ENCODE measurements at places on chromosomes 13 and 19.

DNA sequence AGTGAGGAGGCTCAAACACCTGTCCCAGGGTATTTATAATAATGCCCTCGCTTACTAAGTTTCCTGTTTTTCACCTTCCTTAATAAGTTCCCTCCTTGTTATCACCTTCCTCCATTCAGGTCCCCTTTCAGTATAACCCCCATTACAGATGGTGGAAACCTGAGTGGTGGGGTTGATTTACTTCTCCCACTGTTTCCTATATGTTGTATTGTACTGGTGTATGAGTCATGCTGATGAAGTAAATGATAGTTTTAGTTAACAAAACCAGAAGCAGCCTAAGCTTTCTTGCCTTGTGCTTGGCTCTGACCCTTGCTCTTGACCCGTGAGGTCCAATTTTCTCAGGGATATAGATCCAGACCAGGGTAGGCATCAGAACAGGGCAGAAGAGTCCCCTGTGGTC lies 22.3 kb upstream of the TNFSF11 start:
- no peak for DNase-seq

DNA sequence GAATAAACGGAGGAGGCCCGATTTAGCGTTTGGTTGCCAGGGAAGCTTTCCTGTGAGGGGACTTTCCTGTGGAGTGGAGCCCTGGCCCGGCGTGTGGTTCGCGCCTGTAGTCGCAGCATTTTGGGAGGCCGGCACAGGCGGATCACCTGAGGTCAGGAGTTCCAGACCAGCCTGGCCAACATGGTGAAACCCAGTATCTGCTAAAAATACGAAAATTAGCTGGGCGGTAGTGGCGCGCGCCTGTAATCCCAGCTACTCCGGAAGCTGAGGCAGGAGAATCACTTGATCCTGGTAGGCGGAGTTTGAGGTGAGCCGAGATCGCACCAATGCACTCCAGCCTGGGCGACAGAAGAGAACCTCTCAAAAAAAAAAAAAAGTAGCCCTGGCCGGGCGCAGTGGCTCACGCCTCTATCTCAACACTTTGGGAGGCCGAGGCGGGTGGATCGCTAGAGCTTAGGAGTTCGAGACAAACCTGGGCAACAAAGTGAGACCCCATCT lies 6.9 kb downstream of the KANK3 start:
- DNase-seq, result no peak

- no peak for DNase-seq
Observed at GRCh38 chr19:46372901-46373490, 26.1 kb downstream of the PPP5C start.

DNA sequence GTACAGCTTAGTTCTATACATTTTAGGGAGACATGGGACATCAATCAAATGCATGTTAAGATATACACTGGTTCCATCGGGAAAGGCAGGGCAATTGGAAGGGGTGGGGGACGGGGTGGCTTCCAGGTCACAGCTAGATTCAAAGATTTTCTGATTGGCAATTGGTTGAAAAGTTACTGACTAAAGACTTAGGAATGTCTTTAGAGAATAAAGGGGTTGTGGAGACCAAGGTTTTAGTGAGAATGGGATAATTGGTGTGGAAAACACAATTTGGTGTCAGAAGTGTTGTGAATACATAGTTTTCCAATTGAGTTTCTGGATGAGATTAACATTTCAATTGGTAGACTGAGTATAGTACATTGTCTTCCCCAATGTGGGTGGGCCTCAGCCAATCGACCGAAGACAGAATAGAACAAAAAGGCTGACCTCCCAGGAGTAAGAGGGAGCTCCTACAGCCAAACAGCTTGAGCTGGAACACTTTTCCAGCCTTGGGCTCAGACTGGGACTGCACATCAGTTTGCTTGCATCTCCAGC lies 988 bp upstream of the CCDC169 start:
- no peak for DNase-seq

DNA sequence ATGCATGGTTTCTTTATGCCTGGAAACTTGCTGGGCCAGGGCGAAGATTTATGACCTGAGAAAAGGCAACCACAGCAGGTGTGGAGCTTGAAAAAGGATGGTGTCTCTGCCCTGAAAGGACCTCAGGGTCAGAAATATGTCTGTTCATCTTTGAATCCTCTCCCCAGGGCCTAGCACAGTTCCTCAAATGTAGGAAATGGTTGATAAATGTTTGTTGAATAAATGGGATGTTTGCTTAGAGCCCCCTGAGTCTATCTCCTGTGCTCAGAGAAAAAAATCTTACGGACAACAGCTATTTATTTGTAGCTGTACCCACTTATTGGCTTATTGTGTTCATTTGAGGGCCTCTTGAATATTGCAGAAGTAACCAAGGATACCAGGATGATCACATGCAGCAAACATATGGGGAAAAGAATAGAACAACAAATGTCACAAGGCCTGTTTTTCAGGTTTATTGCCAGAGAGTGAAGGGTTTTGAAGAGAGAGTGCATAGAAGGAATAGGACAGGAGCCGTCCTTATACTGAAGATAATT lies 114.5 kb downstream of the KLF5 start:
- DNase-seq, result no peak

- DNase-seq, result no peak
Observed at GRCh38 chr13:100530671-100531213, 57.8 kb downstream of the GGACT start.

DNA sequence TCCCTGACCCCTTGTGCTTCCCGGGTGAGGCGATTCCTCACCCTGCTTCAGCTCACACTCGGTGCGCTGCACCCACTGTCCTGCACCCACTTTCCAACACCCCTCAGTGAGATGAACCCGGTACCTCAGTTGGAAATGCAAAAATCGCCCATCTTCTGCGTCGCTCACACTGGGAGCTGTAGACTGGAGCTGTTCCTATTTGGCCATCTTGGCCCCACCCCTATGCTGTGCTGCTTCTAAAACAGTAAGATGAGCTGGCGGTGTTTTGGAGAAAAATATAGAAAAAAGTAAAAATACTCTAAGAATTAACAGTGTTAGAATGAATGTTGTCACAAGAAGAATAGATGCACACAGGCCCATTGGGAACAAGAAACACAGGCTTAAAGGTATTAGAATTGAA lies 92.5 kb downstream of the ITGBL1 start:
- DNase-seq, result no peak

DNA sequence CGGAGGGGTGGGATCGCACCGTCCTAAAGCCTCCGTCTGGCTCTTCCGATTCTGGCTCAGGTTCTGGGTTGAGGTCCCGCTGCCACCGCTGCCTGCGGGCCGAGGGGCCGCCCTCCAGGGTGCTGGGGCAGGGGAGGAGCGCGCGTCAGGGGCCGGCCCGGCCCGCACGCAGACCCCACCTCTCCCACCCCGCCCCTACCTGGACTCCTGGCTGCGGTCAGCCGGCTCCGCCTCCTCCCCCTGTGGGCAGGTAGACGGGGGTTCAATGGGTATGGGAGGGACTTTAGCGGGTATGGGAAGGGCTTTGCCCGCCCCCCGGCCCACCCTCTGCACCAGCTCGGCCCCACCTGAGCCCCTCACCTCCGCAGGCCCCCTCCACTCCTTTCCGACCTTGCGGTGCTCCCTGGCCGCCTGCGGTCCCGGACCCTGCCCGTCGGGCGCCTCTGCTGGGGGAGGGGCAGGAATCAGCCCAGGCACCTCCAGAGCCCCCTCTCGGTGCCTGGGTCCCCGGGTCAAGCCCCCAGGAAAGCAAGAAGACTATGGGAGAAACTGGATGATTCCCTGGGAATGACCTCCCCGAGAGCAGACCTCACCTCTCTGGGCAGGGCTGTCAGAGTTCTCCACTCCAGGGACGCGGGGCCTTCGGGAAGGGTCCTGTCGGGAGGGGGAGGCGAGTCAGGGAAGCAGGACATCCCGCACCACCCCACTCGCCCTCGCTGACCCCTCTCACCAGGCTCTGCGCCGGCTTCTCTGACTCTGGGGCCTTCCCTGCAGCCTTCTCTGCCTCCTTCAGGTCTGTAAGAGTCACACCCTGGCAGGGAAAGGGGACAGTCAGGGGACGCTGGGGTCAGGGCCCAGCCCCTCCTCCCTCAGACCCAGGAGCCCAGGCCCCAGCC lies 17.0 kb downstream of the EPS8L1 start:
- no peak for DNase-seq

DNA sequence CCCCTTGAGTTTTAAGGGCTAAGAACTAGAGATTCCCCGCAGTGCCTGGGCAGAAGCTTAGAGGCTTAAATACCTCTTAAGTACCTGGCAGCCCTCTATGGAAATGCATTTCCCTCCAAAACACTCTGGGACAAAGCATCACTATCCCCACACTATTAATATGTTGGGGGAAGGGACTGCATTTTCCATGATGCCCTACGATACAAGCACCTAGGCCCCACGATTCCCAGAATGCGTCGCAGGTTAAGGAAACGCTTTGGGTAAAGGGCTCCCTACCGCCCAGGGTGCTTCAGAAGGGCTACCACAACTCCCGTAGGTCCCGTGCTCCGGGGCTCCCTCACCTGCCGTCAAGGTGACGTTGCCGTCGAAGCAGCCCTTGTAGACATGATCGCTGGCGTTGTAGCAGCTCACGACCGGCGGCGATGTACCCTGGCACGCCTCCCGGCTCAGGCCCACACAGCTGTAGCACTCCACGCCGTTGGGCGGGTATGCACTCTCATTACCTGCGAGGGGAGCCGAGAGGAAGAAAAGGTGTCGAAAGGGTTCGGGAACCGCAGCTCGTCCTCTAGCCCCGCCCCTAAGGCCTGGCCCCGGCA lies 2.5 kb downstream of the LYPD3 start:
- DNase-seq, result no peak

- no peak for DNase-seq
Observed at GRCh38 chr13:94607939-94608338, 6.3 kb downstream of the GPR180 start.

DNA sequence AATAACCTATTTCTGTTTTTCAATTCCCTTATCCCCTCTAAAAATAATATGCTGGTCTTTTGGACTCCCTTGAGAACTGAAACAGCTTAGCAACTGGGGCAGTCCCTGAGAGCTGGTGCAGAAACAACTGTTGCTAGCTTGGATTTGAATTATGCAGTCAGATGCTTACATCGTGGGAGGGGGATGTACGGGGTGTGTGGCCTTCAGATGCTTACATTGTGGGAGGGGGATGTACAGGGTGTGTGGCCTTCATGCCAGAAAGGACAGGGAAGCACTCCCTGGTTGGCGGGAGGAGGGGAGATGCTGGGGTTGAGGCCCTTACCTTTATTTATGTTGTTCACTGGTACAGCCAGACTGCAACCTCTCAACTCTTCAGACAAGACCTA lies 25.6 kb downstream of the LRCH1 start:
- DNase-seq, result no peak

DNA sequence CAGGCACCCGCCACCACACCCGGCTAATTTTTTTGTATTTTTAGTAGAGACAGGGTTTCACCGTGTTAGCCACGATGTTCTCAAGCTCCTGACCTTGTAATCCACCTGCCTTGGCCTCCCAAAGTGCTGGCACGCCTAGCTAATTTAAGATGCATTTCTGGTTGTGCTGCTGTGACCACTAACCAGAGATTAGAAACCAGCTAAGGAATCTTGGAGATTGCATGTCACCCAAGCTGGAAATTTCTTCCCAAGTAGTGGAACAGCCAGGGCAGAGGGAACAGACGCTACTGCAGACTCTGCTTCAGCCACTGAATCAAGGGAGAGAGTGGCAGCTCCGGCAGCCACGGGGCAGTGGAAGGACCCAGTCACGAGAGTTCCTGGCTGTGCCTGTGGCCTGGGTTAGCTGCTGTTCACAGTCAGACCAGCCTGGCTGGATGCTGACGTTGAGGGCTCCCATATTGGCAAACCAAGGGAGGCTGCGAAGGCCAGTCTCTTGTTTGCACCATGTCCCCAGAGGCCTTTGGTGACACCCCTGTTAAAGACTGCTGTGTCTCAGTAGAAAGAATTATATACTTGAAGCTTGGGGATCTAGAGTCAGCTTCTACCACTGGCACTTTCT lies 7.9 kb downstream of the TPM4 start:
- no peak for DNase-seq

- no peak for DNase-seq
Observed at GRCh38 chr13:20489185-20489820, 36.4 kb downstream of the CRYL1 start.

DNA sequence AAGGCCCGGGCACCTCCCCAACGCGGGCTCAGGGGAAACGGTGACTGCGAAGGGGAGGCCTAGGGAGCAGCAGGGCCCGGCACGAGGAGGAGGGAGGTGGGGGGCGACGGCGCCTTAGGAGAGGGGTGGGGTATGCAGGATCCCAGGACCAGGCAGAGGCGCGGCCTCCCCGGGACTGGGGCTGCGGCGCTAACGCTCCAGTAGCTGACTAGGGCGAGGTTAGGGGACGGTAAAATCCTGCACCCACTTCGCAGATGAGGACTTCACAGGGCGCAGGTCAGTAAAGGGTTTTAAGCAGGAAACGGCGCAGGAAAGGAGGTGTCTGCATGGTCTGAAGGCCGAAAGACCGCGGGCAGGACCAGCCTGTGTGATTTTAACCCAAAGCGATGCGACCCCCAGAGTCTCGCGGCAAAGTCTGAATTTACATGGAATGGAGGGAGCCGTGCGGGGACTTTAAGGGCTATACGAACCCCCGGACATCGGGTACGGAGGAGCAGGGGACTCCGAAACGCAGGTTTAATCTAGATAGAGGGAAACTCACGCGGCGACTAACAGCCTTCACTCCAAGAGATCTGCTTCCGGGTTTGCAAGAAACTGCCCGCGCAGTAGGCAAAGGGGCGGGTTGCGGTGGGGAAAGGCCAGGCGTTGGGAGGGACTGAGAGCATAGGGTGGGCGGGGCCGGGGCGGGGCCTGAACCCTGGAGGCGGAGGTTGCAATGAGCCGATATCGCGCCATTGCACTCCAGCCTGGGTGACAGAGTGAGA lies at the start of gene ZNF665:
Gene ZNF665 (minus strand): TSS at position 588 of the 764 bp plus-strand sequence. CDS start 10,460 bp downstream, outside the sequence.
- DNase-seq, result peak; percentile 63

- DNase-seq, result no peak
Observed at GRCh38 chr13:102911336-102911735, 65.5 kb downstream of the ERCC5 start.

DNA sequence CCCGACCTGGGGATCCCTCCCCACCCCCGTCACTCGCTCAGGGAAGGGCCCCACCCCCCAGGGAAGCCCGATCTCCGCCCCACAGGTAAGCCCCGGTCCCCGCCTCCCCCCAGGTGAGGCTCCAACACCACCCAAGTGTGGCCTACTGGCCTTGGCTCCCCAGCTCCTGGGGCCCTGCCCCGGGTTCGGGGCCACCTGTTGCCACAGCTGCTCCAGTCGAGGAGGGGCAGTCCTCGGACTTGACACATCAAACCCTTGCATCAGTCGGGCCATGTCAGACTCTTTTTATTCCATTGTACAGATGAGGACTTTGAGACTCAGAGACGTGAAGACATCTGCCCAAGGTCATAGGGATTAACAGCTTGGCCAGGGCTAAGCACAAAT lies 512 bp downstream of the CC2D1A start:
- DNase-seq, result no peak

DNA sequence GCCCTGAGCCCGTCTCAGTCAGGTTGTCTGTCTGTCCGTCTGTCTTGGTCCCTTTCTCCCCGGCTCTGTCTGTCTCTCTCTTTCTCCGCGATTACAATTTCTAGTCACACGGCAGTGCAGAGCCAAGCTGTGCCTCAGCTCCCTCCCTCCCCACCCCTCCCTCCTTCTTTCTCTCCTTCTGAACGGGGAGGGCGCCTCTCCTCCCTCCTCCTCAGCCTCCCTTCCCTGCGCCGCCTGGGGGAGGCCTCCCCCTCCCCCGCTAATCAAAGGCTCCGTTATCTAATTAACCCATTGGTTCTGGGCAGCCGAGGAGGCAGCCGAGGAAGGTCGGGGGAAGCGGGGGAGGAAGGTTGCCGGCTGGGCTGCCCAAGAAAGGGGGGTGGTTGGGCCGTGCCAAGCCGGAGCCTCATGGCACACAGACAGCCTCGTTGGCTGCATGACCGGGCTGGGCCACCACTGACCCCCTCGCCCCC lies 16.5 kb downstream of the LRRC4B start:
- DNase-seq, result no peak

Measured in activated CD8-positive, alpha-beta memory T cell treated with anti-CD3 and anti-CD28 coated beads for 1 hour (primary cell).